ENCODE measurements at places on chromosomes 4 and X. TPM values are rescaled to one million over a fixed set of nuclear protein-coding genes. Genes with fewer than 3 reads are reported as not detected.

GRCh38 chr4:15202481-15202880 is 200.2 kb downstream of the CPEB2 start:
- H3K27ac ChIP-seq = no peak overlapping the region
- no peaks in the 10 kb centered on the region for H3K36me3 ChIP-seq
- H3K4me3 ChIP-seq = no peak overlapping the region
- H3K4me1 ChIP-seq = peaks cover 32% of the 10 kb centered on the region

GRCh38 chrX:72262077-72262476 is 15.0 kb downstream of the RPS4X start:
- no peak for DNase-seq
- no peaks in the 10 kb centered on the region for H3K27me3 ChIP-seq
- H3K36me3 ChIP-seq = no peaks in the 10 kb centered on the region
- H3K27ac ChIP-seq = no peak overlapping the region

DNA sequence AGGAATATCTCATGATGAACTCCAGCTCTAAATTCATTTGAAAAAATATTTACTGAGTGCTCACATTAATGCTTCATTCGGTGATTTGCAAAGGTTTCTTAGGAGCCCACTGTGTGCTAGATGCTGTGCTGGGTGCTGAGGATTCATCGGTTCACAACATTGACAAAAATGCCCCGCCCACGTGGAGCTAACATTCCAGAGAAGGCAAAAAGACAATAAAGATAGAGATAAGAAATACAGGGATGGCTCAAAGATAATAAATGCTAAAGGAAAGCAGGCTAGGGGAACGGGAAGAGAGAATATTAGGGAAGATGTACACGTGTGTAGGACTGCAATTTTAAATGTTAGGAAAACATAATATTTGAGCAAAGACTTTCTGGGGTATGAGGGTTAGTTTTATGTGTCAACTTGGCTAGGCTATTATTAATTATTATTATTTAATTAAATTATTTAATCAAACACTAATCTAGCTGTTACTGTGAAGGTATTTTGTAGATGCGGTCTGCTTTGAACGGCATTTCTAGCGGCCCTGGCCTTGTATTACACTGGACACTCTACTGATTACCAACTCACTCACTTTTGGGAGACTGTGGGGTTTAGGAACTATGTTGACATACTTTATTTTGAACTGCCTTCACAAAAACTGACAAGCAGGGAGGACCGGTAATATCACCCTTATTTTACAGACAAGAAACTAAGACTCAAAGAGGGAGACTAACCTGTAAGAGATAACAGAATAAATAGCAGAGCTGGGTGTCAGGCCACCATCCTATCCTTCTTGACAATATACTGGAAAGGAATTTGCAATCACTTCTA is 61.9 kb upstream of the IRF2 start:
- DNase-seq = no peak
- H3K4me3 ChIP-seq = peak overlapping the region; percentile 96
- peak overlapping the region; percentile 97 for H3K27ac ChIP-seq
- no peaks in the 10 kb centered on the region for H3K36me3 ChIP-seq

- no peaks in the 10 kb centered on the region for H3K27me3 ChIP-seq
- no peak overlapping the region for H3K27ac ChIP-seq
- H3K36me3 ChIP-seq = no peaks in the 10 kb centered on the region
- no peak overlapping the region for H3K4me3 ChIP-seq
Measured at GRCh38 chr4:186904101-186904500, 180.4 kb upstream of the FAT1 start.

Gene GAB3
- total RNA-seq = 9.2 TPM

Gene ZNF711
- 6.4 TPM for total RNA-seq

DNA sequence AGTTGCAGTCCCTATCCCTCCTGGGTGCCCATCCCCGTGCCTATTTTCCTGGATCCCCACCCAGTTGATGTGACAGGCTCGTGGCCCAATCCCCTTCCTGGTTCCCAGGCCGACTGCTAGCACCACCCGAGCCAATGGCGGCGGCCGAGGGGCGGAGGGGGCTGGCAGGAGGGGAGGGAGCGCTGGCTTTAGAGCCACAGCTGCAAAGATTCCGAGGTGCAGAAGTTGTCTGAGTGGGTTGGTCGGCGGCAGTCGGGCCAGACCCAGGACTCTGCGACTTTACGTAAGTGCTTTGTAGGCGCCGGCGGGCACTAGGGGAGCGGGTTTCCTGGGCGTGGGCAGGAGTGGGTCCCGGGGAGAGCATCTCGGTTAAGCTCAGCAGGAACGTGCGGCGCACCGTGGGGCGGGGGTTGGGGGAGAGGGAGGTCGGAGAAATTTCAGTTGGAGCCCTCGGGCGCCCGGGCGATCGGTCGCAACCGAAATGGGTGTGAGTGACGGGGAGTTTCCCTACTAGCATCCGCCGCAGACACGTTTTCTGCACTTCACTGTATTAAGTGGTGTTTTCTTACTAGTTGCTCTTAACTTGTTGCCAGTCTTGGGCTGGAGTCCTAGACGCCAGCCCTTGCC is at the start of gene PLS3:
TSS of gene PLS3 (plus strand) at position 197 of the 627 bp plus-strand sequence. CDS start 49,077 bp downstream, outside the sequence.
- no peaks in the 10 kb centered on the region for H3K27me3 ChIP-seq
- H3K4me3 ChIP-seq = peak within 1 kb of the TSS; percentile 90
- peak within 1 kb of the TSS; percentile 95 for H3K27ac ChIP-seq

Gene ASB11
- total RNA-seq = not detected

GRCh38 chr4:72786401-72786990 is 217.5 kb upstream of the ADAMTS3 start:
- no peak for DNase-seq
- H3K27me3 ChIP-seq = no peaks in the 10 kb centered on the region
- H3K4me3 ChIP-seq = no peak overlapping the region
- H3K36me3 ChIP-seq = no peaks in the 10 kb centered on the region

DNA sequence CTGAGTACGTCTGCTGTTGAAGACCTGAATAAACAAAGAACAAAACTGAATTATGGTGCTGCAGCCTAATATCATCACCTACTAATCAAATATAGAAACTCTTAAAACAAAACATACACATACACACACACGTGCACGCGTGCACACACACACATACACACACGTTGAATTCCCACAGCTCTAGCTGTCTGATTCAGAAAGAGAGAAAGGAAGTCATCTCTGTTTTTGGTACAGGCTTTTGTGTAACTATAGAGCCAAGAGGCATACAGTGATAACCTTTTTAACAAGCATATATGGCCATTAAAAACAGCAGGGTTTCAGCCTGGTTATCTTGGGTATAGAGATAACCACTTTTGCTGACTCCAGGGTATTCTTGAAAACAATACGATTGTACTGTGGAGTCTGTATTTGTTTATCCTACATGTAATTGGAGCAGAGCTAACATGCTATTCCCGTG is 823.2 kb downstream of the CCSER1 start:
- H3K4me1 ChIP-seq = no peaks in the 10 kb centered on the region
- H3K27me3 ChIP-seq = no peaks in the 10 kb centered on the region
- H3K27ac ChIP-seq = no peak overlapping the region
- H3K36me3 ChIP-seq = no peaks in the 10 kb centered on the region

Gene TRAM1L1
- 0.78 TPM for total RNA-seq

Gene CT45A1
- not detected for total RNA-seq

Gene PCDH18
- 31.0 TPM for total RNA-seq

GRCh38 chrX:31717474-31717873 is 645.6 kb upstream of the FTHL17 start:
- DNase-seq = no peak
- H3K27me3 ChIP-seq = no peaks in the 10 kb centered on the region
- H3K4me1 ChIP-seq = no peaks in the 10 kb centered on the region
- H3K27ac ChIP-seq = no peak overlapping the region
- no peak overlapping the region for H3K4me3 ChIP-seq
- no peaks in the 10 kb centered on the region for H3K36me3 ChIP-seq

GRCh38 chrX:112536544-112536943 is 143.2 kb downstream of the LHFPL1 start:
- H3K4me3 ChIP-seq = no peak overlapping the region
- H3K4me1 ChIP-seq = no peaks in the 10 kb centered on the region
- no peak for DNase-seq
- no peaks in the 10 kb centered on the region for H3K27me3 ChIP-seq

GRCh38 chrX:103791228-103791627 is 14.6 kb downstream of the PLP1 start:
- H3K36me3 ChIP-seq = no peaks in the 10 kb centered on the region
- H3K4me1 ChIP-seq = no peaks in the 10 kb centered on the region
- no peak for DNase-seq
- H3K27ac ChIP-seq = no peak overlapping the region
- no peaks in the 10 kb centered on the region for H3K27me3 ChIP-seq

Gene TRAPPC2
- 24.2 TPM for total RNA-seq

Gene ZAR1
- 0.68 TPM for total RNA-seq

DNA sequence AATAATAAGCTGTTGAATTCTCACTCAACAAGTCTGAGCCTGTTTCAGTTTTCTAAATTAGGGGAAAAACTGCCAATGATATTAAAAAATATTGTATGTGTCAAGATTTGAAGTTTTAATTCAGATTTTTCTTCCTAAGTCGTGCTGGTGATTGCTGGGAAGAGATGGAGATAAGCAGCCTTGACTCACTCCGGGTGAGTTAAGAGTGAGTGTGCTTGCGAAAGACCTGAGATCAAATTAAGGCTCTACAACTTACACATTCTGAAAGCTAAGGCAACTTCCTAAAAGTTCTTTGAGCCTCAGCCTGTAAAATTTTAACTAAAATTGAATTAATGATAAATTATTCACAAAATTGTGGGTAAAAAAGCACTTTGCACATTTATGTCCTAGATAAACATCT is 1441.2 kb downstream of the PCDH7 start:
- no peaks in the 10 kb centered on the region for H3K36me3 ChIP-seq
- H3K4me3 ChIP-seq = no peak overlapping the region
- H3K27me3 ChIP-seq = no peaks in the 10 kb centered on the region

DNA sequence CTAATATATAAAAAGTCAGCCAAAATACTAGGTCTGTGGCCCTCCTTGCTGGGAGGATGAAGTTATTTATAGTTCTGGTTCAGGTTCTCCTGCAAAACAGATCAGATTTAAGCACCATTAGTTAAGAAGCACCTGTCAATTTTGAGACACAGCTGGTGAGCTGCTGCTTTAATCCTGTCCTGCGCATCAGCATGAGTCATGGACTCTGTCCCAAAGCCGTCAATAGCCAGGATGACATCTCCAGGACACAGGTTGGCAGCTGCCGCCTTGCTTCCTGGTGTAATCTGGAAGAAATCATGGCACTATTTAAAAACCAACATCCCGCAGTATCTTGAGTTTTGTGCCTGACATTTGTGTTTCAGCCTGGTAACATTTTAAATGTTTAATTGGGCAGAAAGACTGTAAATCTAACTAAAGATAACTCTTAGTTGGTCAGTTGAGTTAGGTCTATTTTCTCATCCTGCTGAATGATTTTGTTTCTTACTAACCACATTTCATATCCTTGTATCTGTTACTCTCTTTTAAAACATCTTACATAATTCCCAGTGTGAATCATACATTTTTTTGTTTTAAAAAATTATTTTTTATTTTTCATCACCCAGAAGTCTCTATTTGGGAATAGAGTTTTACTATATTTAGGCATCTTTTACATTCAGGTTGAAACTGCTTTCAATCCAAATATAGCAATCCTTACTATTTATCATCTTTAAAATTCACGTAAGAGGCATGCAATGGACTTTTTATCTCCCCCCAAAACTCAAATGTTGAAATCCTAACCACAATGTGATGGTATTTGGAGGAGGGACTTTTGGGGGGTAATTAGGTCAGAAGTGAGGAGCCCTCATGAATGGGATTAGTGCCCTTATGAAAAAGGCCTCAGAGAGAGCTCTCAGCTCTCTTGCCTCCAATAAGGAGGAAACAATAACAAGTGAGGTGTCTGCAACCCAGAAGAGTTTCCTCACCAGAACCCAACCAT is 10.1 kb downstream of the PDLIM3 start:
- no peaks in the 10 kb centered on the region for H3K27me3 ChIP-seq
- H3K27ac ChIP-seq = peak overlapping the region; percentile 64
- H3K4me3 ChIP-seq = no peak overlapping the region
- peaks cover 35% of the 10 kb centered on the region for H3K4me1 ChIP-seq

- H3K27ac ChIP-seq = no peak overlapping the region
- H3K4me3 ChIP-seq = no peak overlapping the region
- no peak for DNase-seq
- H3K27me3 ChIP-seq = no peaks in the 10 kb centered on the region
- no peaks in the 10 kb centered on the region for H3K36me3 ChIP-seq
Measured at GRCh38 chr4:159293811-159294515, 191.1 kb downstream of the RAPGEF2 start.

Gene F8A2
- total RNA-seq = not detected

DNA sequence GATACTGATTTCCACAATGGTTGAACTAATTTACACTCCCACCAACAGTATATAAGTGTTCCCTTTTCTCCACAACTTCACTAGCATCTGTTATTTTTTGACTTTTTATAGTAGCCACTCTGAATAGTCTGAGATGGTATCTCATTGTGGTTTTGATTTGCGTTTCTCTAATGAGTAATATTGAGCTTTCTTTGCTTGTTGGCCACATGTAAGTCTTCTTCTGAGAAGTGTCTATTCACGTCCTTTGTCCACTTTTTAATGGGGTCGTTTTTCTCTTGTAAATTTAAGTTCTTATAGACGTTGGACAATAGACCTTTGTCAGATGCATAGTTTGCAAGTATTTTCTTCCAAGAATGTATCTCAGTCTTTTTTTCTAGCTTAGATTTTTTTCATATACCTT is 10.0 kb downstream of the FBXW7 start:
- H3K36me3 ChIP-seq = no peaks in the 10 kb centered on the region
- no peak overlapping the region for H3K4me3 ChIP-seq
- DNase-seq = no peak
- H3K27me3 ChIP-seq = no peaks in the 10 kb centered on the region
- H3K4me1 ChIP-seq = no peaks in the 10 kb centered on the region

GRCh38 chr4:29276150-29276549 is 1444.0 kb upstream of the PCDH7 start:
- no peaks in the 10 kb centered on the region for H3K4me1 ChIP-seq
- no peak overlapping the region for H3K27ac ChIP-seq
- no peak for DNase-seq
- no peaks in the 10 kb centered on the region for H3K27me3 ChIP-seq

Gene THAP6
- total RNA-seq = 37.0 TPM

- H3K27me3 ChIP-seq = no peaks in the 10 kb centered on the region
- no peaks in the 10 kb centered on the region for H3K36me3 ChIP-seq
- no peak overlapping the region for H3K27ac ChIP-seq
- DNase-seq = no peak
Measured at GRCh38 chrX:88560673-88561330, 186.2 kb upstream of the CPXCR1 start.

GRCh38 chrX:37509349-37509748 is 62.1 kb upstream of the LANCL3 start:
- H3K36me3 ChIP-seq = no peaks in the 10 kb centered on the region
- H3K4me1 ChIP-seq = no peaks in the 10 kb centered on the region
- H3K27ac ChIP-seq = no peak overlapping the region
- DNase-seq = no peak

DNA sequence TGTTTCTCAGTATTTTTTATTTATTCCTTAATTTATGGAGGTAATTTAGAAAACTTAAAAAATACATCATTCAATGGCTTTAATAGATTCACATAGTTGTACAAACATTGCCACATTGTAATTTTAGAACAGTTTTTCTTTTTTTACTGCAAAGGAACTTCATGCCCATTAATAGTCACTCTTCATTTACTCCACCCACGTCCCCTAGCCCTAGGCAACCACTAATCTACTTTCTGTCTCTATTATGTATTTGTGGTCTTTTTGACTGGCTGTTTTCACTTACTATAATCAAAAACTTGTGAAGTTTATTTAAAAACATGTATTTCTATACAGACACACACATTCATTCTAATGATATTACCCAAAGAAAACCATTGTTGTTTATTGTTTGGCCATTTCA is 664.8 kb downstream of the GRID2 start:
- H3K4me3 ChIP-seq = no peak overlapping the region
- H3K36me3 ChIP-seq = no peaks in the 10 kb centered on the region
- no peak overlapping the region for H3K27ac ChIP-seq
- no peaks in the 10 kb centered on the region for H3K27me3 ChIP-seq

Data from thoracic aorta (tissue), 2 donors.